CD4-positive, alpha-beta T cell treated with Interleukin-6 at 100 ng/mL for 8 hours (primary cell): ENCODE measurements at places on chromosomes 16 and 17.

GRCh38 chr16:23122144-23122543 is 27.1 kb downstream of the USP31 start:
- DNase-seq = no peak

DNA sequence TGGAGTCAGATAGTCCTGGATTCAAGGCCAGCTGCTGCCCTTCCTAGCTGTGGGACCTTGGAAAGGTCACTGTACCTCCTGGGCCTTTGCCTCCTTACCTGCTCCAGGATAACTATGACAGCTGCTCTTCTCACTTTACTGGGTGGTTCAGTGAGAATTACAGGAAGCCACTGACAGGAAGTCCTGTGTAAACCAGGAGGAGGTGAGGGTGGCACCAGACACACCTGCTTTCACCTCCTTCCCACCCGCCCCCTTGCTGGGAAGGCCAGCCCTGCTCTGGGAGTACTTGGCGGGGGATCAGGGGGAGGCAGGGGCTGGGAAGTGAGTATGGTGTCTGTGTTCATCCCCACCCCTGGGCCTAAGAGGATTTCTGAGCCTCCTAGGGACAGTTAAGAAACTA is 42.6 kb downstream of the CPNE2 start:
- DNase-seq = peak; percentile 64

DNA sequence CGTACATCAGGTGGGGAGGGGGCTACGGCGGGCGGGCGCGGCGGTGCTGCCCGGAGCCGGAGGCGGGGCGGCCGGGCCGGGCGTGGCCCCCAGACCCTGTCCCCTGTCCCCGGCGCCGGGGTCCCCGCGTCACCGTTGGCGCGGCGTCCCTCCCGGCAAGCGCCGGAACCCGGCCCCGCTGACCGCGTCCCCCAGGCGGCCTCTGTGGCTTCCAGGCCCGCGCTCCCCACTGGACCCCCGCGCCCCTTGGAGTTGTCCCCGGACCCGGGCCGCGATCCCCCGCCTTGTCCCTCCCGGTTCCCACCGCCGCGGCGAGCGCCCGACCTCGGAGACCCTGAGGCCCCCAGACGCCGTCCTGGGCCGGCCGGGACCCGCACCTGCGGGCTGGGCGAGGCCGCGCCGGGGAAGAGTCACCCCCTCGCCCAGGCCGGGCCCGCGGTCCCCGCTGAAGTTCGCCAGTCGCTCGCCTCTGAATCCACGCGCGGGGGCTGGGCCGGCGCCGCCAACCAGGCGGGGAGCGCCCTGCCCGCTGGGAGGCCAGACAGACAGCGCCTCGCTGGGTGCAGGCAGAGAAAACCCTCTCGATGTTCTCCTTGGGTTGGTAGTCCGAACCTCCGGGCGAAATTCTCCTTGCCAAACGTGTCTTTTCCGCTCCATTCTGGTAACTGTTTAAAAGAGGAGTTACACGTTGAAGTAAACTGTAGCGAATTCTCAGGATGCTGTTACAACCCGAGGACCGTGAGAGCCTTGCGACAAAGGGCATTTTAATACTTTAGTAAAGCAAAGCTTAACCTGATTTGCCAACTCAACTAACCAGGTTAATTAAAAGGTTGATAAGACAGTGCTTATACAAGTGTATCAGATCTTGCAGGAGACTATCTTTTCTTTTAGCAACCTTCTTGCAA is 761 bp downstream of the GAN start:
- peak; percentile 12 for DNase-seq

GRCh38 chr16:48124266-48124665 is 31.5 kb downstream of the ABCC12 start:
- no peak for DNase-seq

DNA sequence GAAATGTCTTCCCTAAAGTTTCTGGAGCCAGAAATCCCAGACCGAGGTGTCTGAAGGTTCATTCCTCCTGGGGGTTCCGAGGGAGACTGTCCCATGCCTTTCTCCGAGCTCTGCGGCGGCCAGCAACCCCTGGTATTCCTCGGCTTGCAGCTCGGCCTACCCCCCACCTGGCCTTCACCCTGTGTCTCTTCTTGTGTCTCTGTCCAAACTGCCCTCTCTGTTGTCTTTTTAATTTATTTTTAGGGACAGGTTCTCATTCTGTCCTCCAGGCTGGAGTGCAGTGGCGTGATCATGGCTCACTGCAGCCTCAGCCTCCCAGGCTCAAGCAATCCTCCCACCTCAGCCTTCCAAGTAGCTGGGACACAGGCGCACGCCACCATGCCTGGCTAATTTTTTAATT is 211.7 kb downstream of the SEC14L1 start:
- no peak for DNase-seq

DNA sequence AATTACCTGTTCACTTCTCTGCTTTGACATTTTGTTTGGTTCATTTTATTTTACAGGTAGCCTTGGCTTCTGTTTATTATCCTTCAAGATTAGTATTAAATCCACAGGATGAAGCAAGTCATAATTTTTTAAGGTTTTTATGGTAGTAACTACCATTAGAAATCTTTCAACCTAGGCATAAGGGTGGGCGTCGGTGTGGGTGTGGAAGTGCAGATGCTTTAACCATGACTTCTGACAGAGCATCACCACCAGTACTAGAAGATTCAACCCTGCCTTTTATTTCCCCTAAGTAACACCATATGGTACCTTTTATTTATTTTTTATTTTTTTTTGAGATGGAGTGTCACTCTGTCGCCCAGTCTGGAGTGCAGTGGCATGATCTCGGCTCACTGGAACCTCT is 22.7 kb downstream of the AP2B1 start:
- no peak for DNase-seq
